ENCODE measurements at places on chromosomes 7 and 10. TPM values are rescaled to one million over a fixed set of nuclear protein-coding genes. Genes with fewer than 3 reads are reported as not detected.
A peak's percentile ranks its signal among the peaks of the same experiment; 100 is the strongest.

The SGCE gene
- 0.39 TPM for total RNA-seq

DNA sequence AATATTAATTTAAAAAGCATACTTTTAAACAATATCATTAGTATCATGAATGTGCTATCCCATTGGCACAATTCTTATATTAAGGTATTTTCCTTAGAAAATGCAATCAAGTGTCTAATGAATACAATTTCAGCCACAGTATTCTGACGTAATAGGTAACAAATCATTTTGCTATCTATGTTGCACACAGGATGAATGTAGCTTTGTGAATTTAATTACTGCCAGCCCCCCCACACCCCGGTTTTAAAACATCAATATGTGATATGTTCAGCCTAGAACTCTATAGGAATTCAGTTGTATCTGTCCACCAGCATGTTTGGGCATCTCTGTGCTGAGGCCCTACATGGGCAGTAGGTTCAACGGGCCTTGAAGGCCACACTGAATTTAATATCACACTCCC, 274.6 kb downstream of the PLXDC2 start:
- DNase-seq = no peak

The MDFIC gene
- 68.4 TPM for total RNA-seq

The GPR37 gene
- not detected for total RNA-seq

DNA sequence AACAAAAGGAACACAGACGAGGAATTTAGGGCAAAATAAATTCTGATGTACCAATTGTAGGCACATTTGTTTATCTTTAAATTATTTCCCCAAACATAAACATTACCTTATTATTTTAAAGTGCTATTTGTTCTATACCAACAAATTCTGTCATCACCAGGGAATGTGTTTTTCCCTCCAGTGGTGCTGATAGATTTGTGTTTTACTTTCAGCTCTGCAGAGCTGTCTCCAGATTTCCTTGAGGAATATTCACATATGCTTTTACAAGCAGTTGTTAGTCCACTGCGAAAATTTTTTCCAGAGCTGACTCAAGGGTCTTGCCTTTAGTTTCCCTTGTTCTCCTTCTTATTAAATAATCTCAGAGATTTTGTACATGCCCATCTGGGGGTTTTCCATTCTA, 362.8 kb downstream of the PHF14 start:
- no peak for DNase-seq

GRCh38 chr10:81920213-81920829, 45.3 kb downstream of the NRG3 start:
- peak; percentile 34 for DNase-seq

- DNase-seq = no peak
Observed at GRCh38 chr7:40419806-40420205, 285.0 kb downstream of the SUGCT start.

DNA sequence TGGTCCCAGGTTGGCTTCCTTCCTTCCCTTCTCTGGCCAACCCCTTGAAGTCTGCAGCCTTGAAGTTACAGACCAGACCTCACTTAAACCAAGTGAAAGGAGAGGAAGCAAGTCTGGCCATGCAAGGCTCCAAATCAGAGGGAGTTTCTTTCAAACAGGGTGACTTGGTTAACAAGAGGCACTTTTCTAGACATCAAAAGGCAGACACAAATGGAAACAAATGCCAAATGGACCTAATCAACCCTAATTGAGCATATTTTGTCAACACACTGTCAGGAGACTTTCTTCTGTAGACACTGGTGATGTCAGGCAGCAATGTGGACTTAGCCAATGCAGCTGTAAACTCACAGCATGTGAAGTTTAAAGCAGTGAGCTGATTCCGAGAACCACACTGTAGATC, 282.7 kb upstream of the FZD8 start:
- no peak for DNase-seq

The FLNC gene
- 0.09 TPM for total RNA-seq

GRCh38 chr7:50359995-50360925, 55.7 kb downstream of the IKZF1 start:
- peak; percentile 89 for DNase-seq

DNA sequence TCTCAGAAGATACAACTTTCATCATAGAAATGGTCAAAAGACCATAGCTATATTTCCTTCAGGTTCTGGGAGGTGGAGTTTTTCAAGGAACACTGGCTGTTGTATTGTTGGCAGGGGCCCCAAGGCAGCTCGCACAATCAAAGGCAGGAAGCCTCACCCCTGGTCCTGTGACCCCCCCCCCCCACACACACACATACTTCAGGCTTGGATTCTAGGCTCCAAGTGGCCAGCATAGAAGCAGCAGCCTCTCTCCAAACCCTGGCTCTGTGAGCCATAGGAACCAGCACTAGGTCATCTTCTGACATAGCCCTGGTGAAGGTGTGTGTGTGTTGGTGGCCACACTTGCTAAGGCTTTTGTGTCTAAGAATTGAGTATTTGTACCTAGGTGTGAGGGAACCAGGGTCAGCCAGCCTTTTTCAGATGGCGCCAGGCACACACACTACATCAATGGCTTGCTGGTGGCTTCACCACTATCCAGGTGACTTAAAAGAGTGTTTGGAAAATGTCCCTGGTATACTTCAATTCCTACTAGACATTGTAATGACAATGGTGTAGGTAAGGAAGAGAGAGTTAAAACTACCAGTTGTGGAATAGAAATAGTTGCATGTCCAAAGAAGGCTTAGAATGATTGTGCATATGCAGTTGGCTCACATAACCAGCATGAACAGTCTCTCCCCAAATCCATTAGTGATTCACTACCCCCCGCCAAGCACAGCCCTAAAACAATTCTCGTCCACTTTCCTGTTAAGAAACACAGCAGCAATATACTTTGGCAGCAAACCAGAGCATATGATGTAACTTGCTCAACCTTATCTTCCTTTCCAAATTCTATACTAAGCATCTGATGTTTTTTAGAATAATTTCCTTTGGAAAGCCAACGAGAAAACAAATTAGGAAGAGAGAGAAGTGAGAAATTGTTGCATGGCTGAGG, 91.3 kb downstream of the AVL9 start:
- no peak for DNase-seq

DNA sequence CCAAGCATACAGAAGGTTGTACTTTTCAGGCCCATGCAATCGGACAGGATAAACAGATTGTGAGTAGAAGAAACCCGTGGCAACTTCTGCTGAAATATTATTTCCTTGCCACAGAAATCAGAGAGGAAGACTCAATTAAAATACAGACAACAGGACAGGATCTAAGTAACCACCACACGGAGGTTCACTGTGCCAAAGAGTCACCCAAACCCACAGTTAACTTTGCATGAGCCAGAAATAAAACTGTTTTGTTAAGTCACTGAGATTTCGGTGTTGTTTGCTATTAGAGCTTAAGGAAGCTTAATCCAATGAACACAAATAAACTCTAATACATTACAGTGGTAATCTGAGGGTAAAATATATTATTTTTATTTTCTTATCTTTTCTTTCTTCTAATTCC, 14.0 kb downstream of the PNPLA8 start:
- DNase-seq = no peak

- DNase-seq = no peak
Observed at GRCh38 chr7:82428186-82428961, 15.2 kb downstream of the CACNA2D1 start.

The VAX1 gene
- total RNA-seq = not detected

DNA sequence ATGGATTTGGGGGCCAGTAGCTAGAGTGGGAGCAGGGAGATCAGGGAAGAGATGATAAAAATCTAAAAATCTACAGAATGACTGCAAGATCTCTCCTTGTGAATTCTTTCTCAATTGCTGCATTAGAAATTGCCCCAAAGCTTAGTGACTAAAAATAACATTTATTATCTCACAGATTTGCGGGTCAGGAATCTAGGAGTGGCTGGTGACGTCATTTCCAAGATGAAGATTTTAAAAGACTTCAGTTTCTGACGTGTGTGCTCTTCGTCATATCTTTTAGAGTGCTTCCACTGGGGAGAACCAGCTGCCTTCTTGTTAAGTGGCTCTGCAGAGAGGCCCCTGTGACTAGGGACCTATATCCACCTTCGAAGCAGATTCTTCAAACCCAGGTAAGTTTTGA, 112.6 kb downstream of the DGKI start:
- no peak for DNase-seq

The SUGCT gene
- total RNA-seq = 1.9 TPM

DNA sequence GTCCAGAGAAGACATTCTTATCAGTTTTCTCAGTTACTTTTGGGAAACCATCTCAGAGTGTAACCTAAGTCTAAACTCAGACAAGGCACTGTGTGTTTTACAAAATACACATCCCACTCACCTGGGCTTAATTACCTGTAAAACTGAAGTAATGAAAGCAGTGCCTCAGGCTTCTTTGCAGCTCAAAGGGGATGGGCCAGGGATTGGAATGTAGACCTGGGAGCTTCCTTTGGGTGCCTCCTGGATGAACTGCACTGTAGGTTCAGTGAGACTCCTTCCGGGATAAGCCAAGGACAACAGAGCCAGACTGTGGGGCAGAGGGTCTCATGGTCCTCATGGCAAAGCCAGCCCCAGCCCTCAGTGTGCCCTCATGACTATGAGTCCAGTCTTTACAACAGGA, 672.4 kb upstream of the GALNT17 start:
- no peak for DNase-seq

- DNase-seq = no peak
Observed at GRCh38 chr7:151711906-151712809, 164.8 kb downstream of the PRKAG2 start.

DNA sequence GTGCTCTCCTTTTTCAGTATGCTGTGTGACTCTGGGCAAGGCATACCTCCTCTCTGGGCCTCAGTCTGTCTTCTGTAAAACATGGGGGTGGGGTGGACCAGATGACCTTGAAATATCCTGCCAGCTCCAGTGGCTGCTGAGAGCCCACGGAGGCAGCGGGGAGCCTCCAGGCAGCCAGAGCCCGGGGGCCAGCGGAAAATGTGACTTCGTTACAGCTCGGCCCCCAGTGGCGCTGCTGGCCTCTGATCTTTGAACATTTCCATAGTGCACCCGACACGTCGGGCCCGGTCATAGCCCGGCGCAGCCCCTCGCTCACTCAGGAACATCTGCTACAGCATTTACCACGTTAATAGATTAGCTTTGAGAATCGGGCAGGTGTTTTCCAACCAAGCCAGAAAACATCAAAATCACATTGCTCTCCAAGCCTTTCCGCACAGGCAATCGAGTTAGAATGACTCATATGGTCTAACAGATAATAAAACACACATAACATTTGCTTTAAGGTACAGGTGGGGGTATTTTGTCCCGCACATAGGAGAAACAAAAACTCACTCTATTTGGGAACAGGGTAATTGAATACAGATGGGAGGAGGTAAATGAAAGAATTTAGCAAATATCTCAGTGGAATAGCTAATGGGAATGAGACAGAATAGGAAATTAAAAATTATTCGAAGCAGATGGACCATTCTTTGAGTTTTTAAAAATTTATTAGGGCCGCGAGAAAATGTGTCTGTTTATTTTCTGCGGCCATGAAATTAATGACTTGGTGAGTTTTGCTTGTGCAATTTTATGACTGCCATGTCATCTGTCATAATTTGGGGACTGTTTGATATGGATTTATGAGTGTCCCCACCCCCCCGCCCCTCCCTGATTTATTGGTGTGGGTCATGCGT, 26.3 kb upstream of the COMTD1 start:
- no peak for DNase-seq

The CHST15 gene
- 0.43 TPM for total RNA-seq

GRCh38 chr10:22676435-22676834, 37.9 kb downstream of the PIP4K2A start:
- DNase-seq = no peak

DNA sequence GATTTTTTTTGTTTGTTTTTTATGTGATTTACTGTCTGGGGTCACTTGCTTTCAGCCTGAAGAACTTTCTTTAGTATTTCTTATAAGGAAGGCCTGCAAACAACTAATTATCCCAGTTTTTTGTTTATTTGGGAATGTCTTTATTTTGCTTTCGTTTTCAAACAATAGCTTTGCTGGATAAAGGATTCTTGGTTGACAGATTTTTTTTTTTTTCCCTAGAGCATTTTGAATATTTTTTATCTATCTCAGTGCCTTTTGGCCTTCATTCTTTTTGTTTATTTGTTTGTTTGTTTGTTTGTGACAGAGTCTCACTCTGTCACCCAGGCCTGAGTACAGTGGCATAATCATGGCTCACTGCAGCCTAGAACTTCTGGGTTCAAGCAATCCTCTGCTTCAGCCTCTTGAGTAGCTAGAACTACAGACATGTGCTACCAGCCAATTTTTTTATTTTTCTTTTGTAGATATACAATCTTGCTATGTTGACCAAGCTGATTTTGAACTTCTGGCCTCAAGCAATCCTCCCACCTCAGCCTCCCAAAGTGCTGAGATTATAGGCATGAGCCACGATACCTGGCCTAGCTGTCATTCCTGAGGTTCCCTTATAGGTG, 46.3 kb upstream of the FZD9 start:
- DNase-seq = no peak

DNA sequence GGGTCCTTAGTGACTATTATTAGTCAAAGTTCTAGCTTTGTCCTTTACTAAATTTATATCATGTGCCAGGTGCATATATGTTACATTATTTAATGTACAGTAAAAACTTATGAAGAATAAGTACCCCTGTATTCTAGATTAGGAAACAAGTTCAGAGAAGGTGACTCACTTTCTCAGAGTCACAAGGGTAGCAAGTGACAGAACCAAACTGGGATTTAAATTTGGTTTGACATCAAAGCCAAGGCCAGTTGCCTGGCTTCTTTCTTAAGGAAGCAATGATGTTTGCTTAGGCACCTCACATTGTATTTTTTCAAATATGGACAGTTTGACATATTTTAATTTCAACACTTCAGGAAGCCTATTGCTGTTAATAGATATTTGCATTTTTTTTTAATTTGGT, 2.5 kb downstream of the LSM8 start:
- DNase-seq = no peak

The PPP1R3A gene
- not detected for total RNA-seq

- no peak for DNase-seq
Observed at GRCh38 chr7:140607441-140607989, 33.1 kb downstream of the DENND2A start.

The AKR1D1 gene
- total RNA-seq = not detected

GRCh38 chr10:132578287-132578951, 40.8 kb downstream of the INPP5A start:
- DNase-seq = no peak

DNA sequence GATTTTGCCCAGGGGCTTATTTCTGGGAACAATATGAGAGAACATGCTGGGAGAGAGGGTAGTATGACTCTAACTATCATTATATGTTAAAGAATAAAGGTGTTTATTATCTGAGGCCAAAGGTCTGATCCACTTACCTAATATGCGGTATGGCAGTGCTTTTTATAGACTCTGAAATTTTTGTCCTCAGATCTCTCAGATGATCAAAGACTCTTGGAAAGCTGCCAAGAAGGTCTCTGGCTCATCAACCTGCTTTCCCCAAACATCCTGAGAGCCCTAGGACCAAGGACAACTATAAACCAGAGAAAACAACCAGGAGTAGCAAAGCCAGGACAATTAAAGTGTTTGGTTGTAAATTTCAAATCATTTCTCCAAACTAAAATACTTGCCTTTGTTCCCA, 255.7 kb upstream of the LRRN3 start:
- DNase-seq = no peak

GRCh38 chr7:32204361-32205018, 134.3 kb upstream of the PDE1C start:
- DNase-seq = peak; percentile 34

GRCh38 chr10:81019029-81019890, 481.6 kb downstream of the SH2D4B start:
- DNase-seq = peak; percentile 26
